ENCODE measurements at places on chromosomes 3 and 15.

DNA sequence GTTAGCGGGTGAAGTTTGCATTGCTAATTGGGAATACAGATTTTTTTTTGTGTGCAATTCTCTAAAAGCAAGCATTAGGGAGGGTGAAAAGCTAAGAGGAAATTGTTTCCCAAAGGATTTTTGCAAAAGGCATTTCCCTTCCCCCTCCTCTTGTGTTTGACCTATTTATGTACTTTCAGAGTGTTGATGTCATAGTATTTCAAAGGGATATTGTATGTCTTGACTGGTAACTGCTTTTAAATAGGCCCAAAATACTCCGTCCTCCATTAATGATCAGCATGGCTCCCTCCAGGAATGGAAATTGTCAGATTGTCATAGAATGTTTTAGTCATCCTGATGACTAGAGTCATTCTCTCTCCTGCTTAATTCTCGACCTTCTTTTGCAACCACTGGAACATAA lies 32.4 kb downstream of the TRIM71 start:
- DNase-seq, result no peak

DNA sequence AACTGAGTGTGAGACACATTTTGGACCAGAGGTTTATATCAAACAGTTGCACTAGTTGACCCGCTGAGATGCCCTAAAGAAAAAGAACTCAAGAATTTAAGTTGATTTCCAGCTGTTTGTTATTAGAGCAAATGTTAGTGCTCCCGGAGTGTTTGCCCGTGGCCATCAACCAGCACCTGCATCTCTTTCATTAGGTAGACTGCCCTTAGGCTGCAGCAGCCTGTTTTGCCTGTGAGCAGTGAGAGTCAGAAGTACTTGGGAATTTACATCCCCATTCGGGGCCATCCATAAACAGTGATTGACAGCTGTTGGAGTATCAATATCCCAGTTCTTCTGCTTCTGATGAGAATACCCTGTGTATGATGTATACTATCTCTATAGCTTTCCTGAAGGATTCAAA lies 492.6 kb downstream of the RBMS3 start:
- no peak for DNase-seq

GRCh38 chr15:26805470-26805869 lies 32.6 kb upstream of the GABRB3 start:
- no peak for DNase-seq

- no peak for DNase-seq
Measured at GRCh38 chr3:56869157-56869889, 67.6 kb upstream of the ARHGEF3 start.

DNA sequence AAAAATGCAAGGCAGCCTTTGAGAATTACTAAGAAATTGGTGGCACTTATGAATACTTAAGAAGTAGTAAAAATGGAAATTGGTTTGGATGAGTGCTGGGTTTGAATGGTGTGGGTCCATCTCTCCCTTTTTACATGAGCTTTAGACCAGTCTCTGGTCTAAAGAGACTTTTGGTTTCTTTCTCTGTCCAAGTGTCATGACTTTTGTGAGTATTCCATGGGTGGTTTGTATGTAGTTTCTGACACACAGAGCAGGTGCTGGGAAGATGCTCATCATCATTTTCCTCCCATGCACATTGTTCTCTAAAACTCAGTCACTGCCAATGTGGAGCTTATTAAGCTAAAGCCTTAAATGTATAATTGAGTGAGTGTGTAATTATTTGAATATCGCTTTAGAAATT lies 63.5 kb downstream of the KAT2B start:
- DNase-seq, result no peak

DNA sequence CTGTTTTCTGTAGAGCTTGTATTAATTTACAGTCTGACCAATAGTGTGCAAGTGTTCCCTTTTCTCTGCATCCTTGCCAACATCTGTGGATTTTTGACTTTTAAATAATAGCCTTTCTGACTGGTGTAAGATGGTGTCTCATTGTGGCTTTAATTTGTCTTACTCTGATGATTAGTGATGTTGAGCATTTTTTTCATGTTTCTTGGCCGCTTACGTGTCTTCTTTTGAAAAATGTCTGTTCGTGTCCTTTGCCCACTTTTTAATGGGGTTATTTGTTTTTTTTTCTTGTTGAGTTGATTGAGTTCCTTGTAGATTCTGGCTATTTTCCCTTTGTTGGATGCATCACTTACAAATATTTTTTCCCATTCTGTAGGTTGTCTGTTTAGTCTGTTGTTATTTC lies 7.6 kb upstream of the ACOX2 start:
- no peak for DNase-seq

DNA sequence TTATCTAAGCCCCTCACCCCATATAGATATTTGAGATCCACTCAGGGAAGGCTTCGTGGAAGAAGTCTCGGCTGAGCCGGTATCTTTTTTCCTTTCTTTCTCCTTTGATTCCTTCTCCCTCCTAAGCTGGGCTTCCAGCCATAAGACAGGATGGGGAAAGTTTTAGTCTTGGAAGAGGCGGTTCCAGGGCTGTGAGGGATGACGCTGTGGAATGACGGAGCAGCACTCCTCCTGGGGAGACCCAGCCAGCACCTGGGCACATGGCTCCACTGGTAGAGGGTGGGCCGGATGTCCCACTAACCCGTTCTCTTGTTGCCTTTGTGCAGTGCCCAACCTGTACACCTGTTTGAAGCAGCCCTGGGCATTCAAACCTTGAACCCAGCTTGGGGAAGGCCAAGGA lies 43.2 kb upstream of the FAM107A start:
- no peak for DNase-seq

Measured in T-helper 1 cell (primary cell).